H4 (cell line): ENCODE measurements at places on chromosomes 11 and 22.

DNA sequence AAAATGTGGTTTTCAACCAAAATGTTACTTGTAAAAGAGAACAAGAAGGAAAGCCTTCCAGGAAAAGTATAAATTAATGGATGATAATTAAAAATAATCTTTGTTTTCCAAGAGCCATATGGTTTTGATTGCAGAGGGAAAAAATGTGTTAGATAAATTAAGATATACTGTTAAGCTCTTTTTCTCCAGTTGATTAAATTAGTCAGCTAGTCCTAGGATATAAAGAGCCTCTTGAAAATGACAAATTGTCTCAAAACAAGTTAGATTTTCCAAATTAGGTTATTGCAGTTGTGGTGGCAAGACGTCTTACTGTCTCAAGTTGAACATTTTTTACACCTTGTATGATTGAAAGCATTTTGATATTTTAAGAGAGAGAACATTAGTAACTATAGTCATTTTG is 110.9 kb downstream of the DYNC2H1 start:
- no peak for DNase-seq

DNA sequence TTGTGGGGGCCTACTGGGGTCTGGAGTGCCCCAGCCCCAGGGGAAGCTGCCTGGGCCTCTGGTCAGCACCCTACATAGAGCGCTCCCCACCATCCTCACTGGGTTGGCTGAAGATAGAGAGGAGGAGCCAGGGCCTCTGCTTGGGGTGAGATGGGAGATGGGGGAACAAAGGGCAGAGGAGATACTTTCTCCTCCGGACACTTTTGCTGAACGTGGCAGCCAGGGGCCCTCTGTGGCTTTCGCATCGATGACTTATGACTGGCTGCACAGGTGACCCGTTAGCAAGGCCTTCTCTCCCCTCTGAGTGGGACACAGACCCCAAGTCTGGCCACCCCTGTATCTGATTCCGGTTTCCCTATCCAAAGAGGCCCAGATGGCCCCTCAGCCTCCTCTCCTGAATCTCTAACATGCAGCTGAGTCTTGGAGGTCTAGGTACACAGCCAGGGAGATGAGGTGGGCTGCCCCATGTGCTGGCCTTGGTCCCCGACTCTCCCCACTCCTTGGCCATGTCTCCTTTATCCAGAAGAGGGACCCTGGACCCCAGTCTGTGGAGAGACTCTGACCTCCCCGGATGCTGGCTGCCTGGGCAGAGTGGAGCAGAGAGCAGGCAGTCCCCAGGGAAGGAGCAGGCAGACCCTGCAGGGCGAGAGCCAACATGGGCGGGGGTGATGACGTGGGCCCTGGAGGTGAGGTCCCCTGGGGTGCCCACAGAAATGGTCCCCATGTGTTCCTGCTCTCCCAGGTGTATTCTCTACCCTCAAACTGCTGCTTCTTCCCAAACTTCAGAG is 59.3 kb upstream of the NECTIN1 start:
- no peak for DNase-seq

DNA sequence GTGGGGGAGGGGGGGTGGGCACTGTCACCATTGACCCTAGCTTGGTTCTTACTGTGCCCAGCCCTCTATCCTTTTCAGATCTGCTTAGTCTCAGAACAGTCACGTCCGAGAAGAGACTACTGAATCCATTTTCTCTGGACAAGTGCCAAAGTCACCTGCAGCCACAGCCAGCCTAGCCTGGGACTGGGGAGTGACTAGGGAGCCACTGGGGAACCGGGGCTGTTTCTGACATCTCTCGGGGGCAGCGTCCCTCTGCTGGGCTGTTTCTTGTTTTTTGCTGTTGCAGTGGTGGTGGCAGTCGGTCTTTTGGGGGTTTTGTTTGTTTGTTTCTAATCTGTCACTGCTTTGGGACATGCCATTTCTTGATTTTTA is 8.7 kb downstream of the SLC37A2 start:
- no peak for DNase-seq

DNA sequence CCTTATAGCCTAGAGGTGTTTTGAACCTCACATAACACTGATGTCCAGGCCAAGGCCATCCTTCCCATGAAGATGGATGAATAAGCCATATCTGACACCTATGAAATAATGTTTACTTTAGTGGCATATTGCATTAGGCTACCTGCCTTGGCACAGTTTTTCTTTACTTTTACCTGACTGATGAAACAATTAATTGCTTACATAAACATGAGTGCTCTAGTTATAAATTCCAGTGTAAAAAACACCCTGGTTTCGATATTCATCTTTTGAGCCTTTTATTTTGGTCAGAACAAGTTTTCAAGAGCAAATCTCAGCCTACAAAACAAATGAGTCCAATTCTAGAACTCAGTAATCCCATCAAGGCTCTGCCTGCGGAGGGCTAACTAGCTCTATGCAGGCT is 7.0 kb upstream of the HBE1 start:
- no peak for DNase-seq

GRCh38 chr11:115739146-115739545 is 234.9 kb upstream of the CADM1 start:
- no peak for DNase-seq

DNA sequence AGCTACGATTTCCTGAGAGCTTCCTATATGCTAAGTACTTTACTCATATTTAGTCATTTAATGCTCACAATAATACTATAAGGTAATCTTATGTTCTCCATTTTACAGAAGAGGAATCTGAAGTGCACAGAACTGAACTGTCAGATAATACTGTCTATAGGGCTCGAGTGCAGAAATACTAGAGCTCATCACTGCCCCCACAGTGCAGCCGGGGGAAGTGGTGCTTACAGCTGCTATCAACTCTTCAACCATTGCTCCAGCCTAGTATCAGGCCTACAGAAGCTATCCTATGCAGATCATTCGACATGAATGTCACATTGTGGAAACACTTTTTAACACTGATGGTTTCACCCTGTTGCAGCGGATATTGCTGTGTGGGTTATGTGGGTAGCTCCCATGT is 929.9 kb downstream of the NTM start:
- no peak for DNase-seq

DNA sequence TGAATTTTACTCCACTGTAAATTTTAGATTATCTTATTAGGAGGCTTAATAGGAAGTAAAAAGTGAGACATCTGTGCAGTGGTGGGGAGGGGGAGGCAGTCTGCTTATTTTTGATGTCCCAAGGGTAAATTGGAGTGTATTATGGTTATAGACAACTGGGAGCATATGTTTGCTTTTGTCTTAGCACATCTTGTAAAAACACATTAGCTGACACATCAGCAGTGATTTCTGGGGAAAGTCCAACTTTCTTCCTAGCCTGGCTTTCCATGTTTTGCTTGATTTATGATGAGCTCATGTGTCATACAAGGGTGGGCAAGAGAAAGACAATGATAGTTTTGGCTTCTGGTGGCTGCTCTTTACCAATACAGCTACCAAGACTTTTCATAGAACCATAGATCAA is 4.0 kb downstream of the ANO3 start:
- DNase-seq, result no peak

GRCh38 chr22:50091092-50091768 is 1.4 kb downstream of the MOV10L1 start:
- no peak for DNase-seq

GRCh38 chr22:23179381-23180299 is 669 bp upstream of the BCR start:
- no peak for DNase-seq

DNA sequence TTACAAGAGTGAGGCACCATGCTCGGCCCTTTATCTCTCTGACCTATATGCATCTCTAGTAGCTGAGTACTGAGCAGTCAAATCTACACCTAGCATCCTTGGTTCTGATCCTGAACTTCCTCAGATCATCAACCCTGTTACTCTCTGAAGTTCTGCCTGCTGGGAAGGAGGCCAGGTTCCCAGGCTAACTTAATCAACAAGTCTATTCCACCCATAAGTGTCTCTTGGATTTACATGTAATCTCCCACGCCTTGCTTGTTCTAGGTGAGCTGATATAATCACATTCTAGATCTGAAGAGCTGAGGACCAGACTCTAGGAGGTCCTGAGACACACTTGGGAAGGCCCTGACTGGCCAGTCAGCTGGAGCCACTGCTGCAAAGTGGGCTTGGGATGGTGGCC is 22.1 kb downstream of the CABP7 start:
- no peak for DNase-seq

DNA sequence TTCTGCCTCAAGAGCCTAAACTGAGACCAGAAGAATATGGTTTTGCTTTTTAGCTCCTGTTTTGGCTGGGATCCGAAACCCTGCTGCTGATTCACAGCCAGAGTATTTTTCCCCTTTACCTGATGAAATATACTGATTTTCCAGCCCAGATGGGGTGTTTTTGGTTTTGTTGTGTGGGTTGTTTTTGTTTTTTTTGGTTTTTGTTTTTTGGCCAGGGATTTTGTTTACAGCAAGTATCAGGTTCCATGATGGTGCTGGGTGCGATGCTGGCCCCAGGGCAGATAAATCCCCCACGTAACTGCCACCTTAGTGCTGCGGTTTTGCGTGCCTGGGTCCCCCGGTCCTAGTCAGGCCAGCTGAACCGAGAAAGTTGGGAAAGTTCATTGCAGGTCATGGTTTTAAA is 103.7 kb downstream of the ZBTB16 start:
- peak; percentile 49 for DNase-seq

GRCh38 chr11:94549146-94549545 is 5.4 kb downstream of the FUT4 start:
- DNase-seq, result no peak

GRCh38 chr11:88886796-88887195 is 179.0 kb downstream of the GRM5 start:
- peak; percentile 45 for DNase-seq

GRCh38 chr11:71395774-71396173 is 52.4 kb downstream of the DHCR7 start:
- no peak for DNase-seq

GRCh38 chr11:119106564-119107537 is at the start of gene C2CD2L:
Gene C2CD2L (plus strand): TSS chr11:119107344. CDS start chr11:119107742, 398 bp downstream.
- DNase-seq, result peak; percentile 83

DNA sequence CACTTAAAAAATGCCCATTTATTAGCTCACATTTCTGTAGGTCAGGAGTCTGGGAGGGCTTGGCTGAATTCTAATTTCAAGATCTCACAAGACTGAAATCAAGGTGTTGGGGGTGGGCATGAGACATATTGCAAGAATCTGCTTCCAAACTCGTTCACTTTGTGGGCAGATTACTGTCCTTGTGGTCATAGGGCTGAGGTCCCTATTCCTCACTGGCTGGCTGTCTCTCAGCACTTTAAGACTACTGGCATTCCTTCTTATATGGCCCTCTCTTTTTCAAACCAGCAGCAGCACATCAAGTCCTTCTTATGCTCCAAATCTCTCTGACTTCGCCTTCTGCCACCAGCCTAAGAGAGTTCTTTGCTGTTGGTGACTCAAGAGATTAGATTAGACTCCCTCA is 27.8 kb upstream of the MYOD1 start:
- no peak for DNase-seq

- no peak for DNase-seq
Observed at GRCh38 chr11:71208011-71208774, 44.2 kb downstream of the SHANK2 start.

DNA sequence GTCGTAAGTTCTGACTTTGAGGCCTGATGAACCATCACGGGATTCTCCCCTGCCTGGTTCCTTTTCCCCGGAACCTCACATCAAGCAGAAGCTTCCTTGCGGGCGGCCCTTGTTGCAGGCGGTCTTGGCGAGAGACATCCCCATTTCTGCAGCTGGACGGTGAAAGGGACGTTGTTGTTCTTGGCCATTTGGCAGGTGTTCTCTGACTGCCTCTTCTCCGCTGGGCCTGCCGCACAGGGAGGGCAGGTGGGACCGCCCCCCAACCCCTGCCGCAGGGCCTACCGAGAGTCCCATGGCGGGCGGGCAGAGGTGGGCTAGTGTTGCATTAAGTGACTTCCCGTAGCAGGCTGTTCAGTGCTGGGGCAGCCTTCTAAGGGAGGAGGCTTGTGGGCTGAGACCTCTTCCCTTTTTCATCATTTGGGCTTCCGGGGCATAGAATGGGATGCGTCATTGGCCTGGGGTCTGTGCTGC is 26.9 kb upstream of the GRAMD4 start:
- DNase-seq, result no peak

- no peak for DNase-seq
Observed at GRCh38 chr11:201966-202365, 5.2 kb downstream of the BET1L start.

- no peak for DNase-seq
Observed at GRCh38 chr11:63762654-63763495, 5.7 kb downstream of the ZFTA start.

DNA sequence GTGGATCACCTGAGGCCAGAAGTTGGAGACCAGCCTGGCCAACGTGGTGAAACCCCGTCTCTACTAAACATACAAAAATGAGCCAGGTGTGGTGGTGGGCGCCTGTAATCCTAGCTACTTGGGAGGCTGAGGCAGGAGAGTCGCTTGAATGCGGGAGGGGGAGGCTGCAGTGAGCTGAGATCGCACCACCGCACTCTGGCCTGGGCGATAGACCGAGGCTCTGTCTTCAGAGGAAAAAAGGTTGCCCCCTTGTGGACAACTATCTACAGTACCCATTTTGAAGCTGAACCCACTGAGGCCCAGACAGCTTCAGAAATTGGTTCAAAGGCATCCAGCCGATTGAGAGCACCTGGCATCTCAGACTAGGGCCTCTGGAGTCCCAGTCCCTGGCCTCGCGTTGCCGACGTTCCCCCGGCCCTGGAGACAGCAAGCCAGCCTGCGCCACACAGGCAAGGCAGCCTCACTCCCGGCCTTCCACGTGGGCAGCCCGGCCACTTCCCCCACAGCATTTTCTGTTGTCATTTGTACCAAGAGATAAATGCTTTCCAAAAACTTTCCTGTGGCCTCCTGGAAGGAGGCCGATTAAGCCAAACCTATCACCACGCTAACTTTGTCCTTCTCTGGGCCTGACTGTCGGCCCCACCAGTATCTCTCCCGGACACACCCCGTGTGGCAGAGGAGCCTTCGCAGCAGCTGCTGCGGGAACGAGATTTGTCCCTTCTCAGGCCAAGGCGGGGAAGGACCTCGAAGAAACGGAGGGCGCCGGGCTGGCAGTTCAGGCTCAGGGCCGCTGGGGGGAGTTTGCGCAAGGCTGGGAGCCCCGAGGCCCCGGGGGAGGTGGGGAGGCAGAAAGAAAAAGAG is 82.8 kb downstream of the FLI1 start:
- no peak for DNase-seq

DNA sequence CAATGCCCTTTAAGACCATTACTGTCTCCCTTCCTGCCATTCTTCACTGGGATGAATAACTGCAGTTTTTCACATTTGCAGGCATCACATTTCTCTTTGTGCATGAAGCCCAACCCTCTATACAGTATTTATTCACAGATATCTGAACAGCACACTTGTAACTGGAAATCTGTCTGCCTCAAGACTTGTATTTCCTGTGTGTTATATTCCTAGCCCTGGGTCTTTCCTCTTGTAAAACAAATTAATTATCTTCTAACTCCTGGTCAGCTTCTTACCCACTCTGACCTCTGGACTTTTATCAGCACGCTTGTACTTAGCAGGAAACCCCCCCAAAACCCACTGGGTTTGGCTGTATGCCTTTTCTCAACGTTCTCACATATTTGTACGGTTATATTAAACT is 2.0 kb downstream of the CSRP3 start:
- DNase-seq, result no peak

GRCh38 chr11:71489311-71490043 is 36.5 kb downstream of the NADSYN1 start:
- DNase-seq, result no peak

GRCh38 chr22:23470811-23471389 is 109.2 kb downstream of the IGLL1 start:
- DNase-seq, result no peak

- DNase-seq, result no peak
Observed at GRCh38 chr22:21904250-21904789, 36.9 kb upstream of the MAPK1 start.

- peak; percentile 33 for DNase-seq
Observed at GRCh38 chr22:43110444-43110926, at the start of gene BIK. Gene BIK (plus strand): TSS chr22:43110750. CDS start chr22:43124023, 13,273 bp downstream.

GRCh38 chr11:124080327-124081001 is 34.8 kb upstream of the VWA5A start:
- no peak for DNase-seq
